ENCODE measurements at places on chromosomes 6 and 20.

DNA sequence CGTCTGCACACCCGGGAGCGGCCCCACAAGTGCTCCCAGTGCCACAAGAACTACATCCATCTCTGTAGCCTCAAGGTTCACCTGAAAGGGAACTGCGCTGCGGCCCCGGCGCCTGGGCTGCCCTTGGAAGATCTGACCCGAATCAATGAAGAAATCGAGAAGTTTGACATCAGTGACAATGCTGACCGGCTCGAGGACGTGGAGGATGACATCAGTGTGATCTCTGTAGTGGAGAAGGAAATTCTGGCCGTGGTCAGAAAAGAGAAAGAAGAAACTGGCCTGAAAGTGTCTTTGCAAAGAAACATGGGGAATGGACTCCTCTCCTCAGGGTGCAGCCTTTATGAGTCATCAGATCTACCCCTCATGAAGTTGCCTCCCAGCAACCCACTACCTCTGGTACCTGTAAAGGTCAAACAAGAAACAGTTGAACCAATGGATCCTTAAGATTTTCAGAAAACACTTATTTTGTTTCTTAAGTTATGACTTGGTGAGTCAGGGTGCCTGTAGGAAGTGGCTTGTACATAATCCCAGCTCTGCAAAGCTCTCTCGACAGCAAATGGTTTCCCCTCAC lies 21.0 kb downstream of the PRDM1 start:
- H3K4me1 ChIP-seq = peaks cover 49% of the 10 kb centered on the region
- no peak overlapping the region for H3K27ac ChIP-seq
- DNase-seq = no peak
- no peak overlapping the region for H3K4me3 ChIP-seq

GRCh38 chr6:35850208-35850607 lies 45.1 kb downstream of the LHFPL5 start:
- no peaks in the 10 kb centered on the region for H3K27me3 ChIP-seq
- H3K4me1 ChIP-seq = no peaks in the 10 kb centered on the region
- no peak for DNase-seq

- no peaks in the 10 kb centered on the region for H3K27me3 ChIP-seq
- no peak overlapping the region for H3K4me3 ChIP-seq
- no peak overlapping the region for H3K27ac ChIP-seq
- no peak for DNase-seq
- H3K4me1 ChIP-seq = no peaks in the 10 kb centered on the region
- no peaks in the 10 kb centered on the region for H3K36me3 ChIP-seq
Observed at GRCh38 chr6:9233226-9233625, 797.9 kb upstream of the SLC35B3 start.

DNA sequence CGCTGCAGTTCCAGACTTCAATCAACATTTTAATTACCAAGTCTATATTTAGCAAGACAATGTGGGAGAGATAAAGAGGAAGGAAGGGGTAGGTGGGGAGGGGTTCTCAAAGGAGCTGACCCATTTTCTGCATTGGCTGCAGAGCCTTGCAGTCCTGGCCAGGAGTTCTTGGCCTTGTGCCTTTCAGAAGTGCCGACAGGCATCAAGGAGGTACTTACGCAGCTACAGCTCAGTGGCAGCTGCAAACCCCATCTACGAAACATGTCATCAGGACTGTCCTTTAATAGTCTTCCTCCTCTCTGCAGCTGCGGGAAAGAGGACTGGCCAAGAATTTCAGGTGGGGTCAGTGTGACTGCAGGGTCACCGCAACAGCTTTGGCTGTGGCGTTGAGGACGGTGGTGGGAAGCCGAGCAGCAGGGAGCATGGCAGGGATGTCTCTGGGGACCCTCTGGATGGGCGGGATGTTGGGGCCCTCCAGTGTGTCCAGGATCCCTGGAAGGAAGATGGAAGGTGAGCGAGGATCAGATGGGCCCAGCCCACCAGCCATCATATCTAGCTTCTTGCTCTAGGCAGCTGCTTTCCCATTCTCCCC lies 1.8 kb upstream of the LRRC73 start:
- peaks cover 25% of the 10 kb centered on the region for H3K36me3 ChIP-seq
- peaks cover 30% of the 10 kb centered on the region for H3K4me1 ChIP-seq
- DNase-seq = no peak
- peaks cover 10% of the 10 kb centered on the region for H3K27me3 ChIP-seq
- H3K27ac ChIP-seq = no peak overlapping the region
- H3K4me3 ChIP-seq = no peak overlapping the region

- peaks cover 4% of the 10 kb centered on the region for H3K36me3 ChIP-seq
- H3K27ac ChIP-seq = peak overlapping the region; percentile 34
- peaks cover 32% of the 10 kb centered on the region for H3K4me1 ChIP-seq
- peak; percentile 2 for DNase-seq
- H3K4me3 ChIP-seq = no peak overlapping the region
Observed at GRCh38 chr6:15623276-15624116, 39.3 kb downstream of the DTNBP1 start.

DNA sequence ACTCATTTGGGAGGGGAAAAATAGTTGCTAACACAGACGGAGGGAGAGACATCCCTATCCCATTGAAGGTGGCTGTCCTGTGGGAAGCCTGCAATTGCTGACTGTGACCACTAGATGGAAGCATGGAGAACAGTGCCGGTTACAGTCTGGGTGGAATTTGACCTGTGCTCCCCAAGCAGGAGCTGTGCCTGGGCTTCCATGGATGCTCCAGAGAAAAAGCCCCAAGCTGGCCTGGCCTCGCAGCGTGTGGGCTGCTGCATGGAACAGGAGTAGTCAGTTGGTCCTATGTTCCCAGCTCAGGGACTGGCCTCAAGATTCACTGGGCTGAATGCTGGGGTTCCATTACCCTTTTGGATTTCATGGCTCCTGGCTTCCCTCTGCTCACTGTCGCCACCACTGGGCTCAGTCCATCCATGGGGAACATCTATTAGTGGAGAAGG lies 116.3 kb upstream of the CHD6 start:
- peak; percentile 3 for DNase-seq
- H3K4me3 ChIP-seq = no peak overlapping the region
- H3K27ac ChIP-seq = no peak overlapping the region
- no peaks in the 10 kb centered on the region for H3K4me1 ChIP-seq

DNA sequence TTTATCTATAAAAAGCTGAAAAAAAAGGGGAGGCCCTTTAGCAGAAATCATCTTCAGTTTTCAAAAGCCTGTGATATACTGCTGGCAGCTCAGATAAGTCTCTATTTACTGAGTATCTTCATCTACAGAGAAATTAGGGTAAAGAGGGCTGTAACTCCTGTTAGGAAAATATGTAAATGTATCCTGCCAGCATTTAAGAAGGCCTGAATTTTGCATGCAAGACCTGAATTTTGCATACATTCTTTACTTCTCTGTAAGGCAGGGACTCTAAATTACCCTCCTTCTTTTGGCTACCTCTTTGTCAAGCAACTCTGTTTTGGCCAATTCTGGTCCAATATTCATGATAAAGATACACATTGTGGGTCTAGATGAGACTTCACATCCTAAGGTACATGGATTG lies 150.6 kb upstream of the SPACA1 start:
- H3K4me3 ChIP-seq = no peak overlapping the region
- no peaks in the 10 kb centered on the region for H3K36me3 ChIP-seq
- H3K27ac ChIP-seq = no peak overlapping the region
- H3K4me1 ChIP-seq = no peaks in the 10 kb centered on the region
- no peak for DNase-seq
- H3K27me3 ChIP-seq = no peaks in the 10 kb centered on the region

DNA sequence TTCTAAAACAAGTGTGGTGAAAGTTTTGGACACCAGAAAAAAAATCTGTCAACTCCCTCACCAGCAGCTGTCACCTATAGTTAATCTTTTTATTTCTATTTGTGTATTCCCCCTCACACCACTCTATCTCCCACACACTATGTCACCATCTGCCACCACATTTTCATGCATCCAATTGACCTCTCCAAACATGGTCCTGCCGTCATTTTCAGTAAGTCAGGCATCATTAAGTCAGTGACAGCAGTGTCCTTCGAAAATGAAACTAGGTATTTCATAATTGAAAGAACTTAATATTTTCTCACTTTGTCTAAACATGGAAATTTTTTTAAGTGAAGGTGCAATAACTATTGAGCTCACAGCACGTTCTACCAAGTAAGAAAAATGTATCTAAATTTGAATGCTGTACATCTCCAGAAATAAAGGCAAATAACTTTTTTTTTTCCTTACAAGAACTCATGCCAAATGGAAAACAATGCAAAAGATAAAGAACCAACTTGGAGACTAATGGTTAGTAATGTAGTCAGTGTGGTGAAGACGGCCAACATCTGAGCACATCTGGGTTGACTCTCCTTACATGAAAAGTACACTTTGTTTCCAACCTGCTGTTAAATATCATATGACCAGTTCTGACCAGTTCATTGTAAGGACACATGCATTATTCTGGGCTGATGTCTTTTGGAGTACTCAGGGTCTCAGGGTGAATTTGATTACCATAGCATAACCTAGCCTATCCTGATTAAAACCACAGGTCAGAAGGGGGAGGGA lies 623.3 kb upstream of the MANEA start:
- H3K36me3 ChIP-seq = no peaks in the 10 kb centered on the region
- no peaks in the 10 kb centered on the region for H3K4me1 ChIP-seq
- DNase-seq = no peak

DNA sequence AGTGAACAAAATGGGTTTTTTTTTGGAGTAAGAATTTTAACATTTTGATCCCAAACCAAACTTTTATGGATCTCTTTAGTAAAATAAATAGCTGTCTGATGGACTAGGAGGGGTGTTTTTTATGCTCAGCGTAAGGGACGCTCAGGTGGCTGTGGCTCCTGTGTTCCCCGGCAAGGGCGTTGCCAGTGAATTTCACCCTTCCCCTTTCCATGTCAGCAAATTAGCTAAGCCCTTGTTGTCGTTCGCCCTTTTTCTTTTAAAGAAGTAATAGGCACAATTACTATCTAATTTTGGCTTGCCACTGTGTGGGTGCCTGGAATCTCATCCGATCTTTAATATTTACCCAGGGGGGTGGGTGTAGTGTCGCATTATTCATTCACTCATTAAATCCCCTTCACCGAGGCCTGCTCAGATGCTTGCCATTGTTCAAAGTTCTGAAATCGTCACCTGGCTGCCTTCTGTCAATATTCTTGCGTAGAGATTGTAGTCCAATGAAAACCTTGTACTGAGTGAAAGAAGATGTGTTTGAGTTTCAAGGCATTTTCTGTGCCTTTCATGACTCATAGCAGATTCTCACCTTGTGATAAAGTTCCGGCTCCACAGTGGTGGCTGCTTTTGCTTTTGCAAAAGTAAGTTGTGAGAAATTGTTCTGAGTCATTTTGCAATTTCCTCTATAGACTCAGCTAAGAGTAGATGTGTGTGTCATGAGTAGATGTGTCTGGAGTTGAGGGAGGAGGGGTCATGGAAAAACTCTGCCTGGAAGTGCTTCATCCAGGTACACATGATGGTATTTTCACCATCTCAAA lies 40.0 kb upstream of the CLDN20 start:
- H3K27ac ChIP-seq = no peak overlapping the region
- H3K27me3 ChIP-seq = no peaks in the 10 kb centered on the region
- no peak overlapping the region for H3K4me3 ChIP-seq
- peaks cover 13% of the 10 kb centered on the region for H3K4me1 ChIP-seq
- no peaks in the 10 kb centered on the region for H3K36me3 ChIP-seq
- no peak for DNase-seq

DNA sequence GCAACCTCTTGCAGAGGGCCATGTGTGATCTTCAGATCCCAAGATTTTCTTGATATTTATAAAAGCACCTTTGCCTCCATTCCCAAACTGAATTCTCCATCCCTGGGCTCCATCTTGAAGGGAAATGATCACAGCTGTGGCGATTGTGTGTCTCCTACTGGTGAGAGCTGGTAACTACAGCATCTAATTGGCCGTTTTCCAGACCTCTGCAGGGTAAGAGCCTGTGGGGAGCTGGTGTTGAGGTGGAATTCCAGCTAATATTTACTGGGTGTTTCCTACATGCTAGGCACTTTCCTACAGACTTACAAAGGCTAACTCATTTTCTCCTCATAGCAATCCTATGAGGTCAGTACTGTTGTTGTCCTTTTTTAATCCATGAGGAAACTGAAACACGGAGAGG lies 59.2 kb upstream of the FNDC1 start:
- H3K27me3 ChIP-seq = no peaks in the 10 kb centered on the region
- no peaks in the 10 kb centered on the region for H3K36me3 ChIP-seq

GRCh38 chr6:108868647-108869046 lies 20.4 kb downstream of the ARMC2 start:
- H3K36me3 ChIP-seq = peaks cover 4% of the 10 kb centered on the region
- no peak for DNase-seq
- no peak overlapping the region for H3K4me3 ChIP-seq
- H3K27ac ChIP-seq = no peak overlapping the region
- peaks cover 31% of the 10 kb centered on the region for H3K4me1 ChIP-seq
- H3K27me3 ChIP-seq = no peaks in the 10 kb centered on the region

Measured in CD8-positive, alpha-beta memory T cell (primary cell).